Activated T-cell treated with anti-CD3 and anti-CD28 coated beads, Interleukin-2, amount 50 U/mL, for 72 hours (primary cell): ENCODE measurements at places on chromosomes 3 and 15.

DNA sequence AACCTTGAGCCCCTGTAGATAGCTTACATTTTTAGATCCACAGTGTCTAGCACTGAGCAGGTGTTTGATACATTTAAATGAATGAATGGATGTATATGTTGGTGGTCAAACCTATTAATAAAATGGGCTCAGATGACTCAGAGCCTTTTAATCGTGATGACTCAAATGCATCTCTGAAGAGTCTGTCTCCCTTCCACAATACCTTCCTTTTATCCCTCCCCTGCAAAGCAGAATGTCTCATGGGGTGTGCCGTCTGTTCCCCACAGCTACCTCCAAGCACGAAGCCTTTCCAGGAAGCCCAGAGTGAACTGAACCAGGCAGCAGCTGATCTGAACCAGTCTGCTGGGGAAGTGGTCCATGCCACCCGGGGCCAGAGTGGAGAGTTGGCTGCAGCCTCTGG lies 303.5 kb upstream of the TPM1 start:
- DNase-seq = no peak

DNA sequence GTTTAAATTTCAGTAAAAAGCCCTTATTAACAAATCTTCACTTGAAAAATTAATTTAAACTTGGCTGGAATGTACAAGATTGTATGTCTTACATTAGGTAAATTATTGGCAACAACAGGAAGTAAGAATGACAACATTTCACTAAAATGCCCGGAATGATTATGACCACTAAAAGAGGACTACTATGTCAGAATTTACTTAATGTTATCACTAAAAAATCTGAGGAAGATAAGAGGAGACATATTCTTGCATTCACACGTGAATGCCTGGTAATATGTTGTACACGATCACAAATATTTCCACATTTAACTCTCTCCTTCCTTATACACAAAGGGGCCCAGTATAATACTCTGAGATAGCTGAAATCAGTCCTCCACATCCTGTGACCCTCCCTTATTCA lies 29.7 kb downstream of the VGLL3 start:
- no peak for DNase-seq

- no peak for DNase-seq
Observed at GRCh38 chr3:133706033-133706432, 40.2 kb upstream of the TF start.

GRCh38 chr15:88512078-88512477 lies 34.4 kb downstream of the DET1 start:
- no peak for DNase-seq

DNA sequence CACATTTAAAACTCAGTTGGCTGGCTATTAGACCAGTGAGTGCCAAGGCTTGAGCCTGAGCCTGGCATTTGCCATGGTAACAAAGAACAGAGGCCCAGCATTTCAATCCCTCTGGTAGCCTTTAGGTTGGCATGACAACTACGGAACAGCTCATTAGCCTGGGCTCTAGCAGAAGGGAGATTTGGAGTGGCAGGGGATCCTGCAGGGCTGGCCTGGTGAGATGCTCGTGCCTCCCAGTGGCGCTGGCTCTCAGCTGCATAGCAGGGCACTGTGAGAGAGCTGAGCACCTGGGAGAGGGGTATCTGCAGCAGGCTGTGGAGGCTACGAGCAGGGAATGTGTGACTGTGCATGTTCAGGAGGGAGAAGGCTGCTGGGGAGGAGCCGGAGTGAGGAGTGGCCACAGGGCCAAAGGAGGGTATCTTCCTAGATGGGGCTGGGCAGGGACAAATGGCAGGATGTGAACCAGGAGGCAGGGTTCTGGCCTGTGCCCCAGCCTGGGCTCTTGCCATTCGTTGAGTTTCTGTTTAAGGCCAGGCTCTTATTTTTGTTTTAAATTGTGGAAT lies 5.6 kb upstream of the ABTB1 start:
- DNase-seq = no peak

- no peak for DNase-seq
Observed at GRCh38 chr3:58059349-58060321, 51.4 kb downstream of the FLNB start.

DNA sequence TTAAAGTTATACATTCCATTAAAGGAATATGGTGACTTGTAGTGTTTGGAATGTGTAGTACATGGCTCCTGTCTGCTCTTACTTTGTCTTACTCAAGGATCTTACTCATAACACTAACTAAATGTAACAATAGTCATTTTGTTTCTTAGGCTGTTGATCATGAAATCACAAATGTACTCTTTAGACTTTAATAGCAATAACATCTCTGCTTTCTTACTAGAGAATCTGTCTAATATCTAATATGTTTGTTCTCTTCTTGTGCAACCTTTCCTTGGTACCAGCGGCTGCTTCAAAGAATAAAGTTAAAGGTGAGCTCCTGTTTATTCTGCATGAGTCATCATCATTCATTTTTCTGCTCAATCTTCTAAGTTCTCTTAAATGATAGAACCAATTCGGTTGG lies 767.5 kb downstream of the CADM2 start:
- no peak for DNase-seq

DNA sequence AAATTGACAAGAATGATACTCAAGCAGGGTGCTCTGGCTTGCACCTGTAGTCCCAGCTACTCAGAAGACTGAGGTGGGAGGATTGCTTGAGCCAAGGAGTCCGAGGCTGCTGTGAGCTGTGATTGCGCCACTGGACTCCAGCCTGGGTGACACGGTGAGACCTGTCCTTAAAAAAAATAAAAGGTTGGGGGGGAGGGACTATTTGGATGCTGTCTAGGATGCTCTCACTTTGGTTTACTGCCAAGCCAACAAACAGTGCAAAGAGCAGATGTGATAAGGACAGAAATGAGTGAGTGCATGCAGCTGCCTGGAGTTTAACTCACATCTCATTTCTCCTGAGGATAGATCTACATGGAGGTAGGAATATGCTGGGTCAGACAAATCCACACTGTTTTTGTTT lies 130.0 kb downstream of the FRMD4B start:
- no peak for DNase-seq

DNA sequence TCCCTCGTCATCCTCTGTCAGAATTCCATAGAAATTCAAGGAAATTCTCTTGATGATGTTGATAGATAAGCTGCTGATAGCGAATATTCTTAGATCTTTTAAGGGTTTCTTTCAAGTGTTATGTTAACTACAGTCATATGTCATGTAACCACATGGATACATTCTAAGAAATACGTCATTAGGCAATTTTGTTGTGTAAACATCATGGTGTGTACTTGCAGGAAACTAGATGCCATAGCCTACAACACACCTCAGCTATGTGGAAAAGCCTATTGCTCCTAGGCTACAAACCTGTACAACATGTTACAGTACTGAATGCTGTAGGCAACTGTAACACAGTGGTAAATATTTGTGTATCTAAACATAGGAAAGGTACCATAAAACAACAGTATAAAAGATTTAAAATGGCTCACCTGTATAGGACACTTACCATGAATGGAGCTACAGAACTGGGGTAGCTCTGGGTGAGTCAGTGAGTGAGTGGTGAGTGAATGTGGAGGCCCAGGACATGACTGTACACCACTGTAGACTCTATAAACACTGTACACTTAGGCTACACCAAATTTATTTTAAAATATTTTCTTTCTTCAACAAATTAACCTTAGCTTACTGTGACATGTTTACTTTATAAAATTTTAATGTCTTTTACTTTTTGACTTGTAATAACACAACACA lies 34.6 kb downstream of the GLDN start:
- no peak for DNase-seq

- no peak for DNase-seq
Observed at GRCh38 chr3:88147261-88147660, 2.5 kb upstream of the C3orf38 start.

DNA sequence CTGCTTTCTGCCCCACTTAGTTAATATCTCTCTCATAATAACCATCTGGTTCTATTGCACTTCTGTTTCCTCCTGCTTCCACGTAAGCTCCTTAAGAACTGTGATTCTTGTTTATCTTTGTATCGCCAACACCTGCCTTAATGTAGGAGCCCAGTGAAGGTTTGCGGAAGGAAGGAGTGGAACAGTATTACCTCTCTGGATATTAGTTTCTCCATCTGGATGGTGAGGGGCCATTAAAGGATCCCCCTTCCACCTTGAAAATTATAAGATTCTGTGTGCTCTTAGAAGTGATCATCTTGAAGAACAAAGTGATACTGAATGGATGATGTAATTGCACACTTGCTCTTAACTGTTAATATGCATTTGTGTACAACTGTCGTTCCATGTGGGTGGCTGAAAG lies 2.2 kb downstream of the CHRNA5 start:
- no peak for DNase-seq

- DNase-seq = no peak
Observed at GRCh38 chr3:141311170-141311495, 57.2 kb upstream of the ZBTB38 start.

DNA sequence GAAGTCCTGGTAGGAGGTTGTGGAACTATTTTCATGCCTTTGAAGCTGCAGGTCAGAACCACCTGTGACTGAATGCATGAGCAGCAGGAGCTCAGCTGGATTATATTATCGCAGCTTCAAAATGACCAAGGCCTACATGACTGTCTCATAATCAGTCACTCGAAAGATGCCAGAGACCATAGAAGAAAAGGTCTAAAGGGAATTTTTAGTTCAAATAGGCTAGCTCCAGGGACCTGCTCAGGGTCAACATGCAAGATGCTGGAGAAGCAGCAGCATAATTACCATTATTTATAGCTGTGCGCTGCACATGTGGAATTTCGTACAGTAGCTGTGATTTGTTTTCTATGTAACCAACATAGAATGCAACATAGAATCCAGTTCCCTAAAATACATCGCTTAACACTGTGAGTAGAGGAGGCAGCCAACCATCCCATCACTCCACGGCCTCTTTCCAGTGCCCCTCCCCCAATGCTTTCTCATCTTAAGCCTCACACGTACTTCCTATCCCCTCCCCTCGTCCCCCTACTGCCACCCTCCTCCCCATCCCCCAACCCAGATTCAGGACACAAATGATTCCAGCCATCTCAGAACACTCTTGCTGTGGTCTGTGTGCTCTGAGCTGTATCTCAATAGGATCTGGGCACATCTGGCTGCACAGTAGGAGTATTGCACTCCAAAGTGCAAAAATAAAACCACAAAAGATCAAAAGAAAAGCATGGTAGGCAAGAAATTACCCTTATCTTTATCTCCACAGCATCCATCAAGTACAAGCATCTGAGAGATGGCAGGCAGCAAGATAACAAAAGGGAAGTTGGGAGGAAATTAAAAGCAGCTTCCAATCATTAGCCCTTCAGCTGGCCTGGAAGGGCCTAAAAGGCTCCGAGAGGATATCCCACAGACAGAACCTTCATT lies 352.8 kb upstream of the SEMA6D start:
- no peak for DNase-seq

GRCh38 chr3:11556851-11557644 lies 86.7 kb downstream of the VGLL4 start:
- DNase-seq = no peak

GRCh38 chr3:354432-354831 lies 157.9 kb downstream of the CHL1 start:
- peak; percentile 6 for DNase-seq

DNA sequence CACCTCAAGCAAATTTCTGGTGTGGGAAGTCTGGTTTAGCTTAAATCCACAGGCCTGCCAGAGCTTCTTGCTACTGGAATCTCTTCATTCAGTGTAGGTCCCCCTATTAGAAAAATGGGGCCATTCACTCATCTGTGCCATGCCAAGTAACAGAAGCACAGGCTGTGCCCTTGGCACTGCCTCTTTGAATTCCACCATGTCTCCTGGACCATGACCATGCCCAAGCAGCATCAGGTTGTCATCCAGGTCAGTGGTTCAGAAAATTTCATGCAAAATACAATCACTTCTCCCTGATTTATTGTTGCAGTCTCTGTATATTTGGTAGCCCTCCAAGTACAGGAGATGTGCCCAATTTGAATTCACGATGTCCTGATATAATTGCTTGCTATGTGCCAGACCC lies 602.1 kb upstream of the ZNF385D start:
- no peak for DNase-seq

DNA sequence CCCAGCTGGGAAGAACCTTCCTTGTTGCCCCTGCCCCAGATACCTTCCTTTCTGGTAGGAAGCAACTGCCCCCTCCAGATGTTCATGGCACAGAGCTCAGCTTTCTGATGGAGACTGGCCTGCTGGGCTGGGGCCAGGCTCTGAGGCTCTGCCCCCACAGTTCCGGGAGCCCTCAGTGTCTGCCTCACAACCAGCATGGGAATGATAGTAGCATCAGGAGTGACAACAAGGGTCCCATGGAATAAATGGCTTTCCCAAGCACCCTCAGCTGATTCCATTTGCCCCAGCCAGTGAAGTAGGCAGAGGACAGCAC lies 65.6 kb upstream of the IQSEC1 start:
- DNase-seq = no peak

DNA sequence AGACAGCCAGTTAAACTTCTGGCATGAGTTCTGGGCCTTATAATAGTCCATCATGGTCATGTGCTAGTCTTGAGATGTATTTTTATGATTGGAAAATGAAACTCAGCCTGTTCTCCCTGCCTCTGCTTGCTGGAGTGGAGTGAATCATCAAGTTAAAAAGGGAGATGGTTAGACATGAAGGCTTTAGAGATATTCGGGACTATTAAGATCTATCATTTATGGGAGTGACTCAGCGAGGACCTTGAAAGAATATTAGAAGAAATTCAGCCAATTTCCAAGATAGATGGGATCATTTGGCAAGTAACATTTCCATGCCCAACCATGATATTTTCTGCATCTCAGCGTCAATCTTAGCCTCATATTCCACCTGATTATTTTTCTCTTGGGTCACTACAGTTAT lies 79.8 kb downstream of the AGBL1 start:
- no peak for DNase-seq

DNA sequence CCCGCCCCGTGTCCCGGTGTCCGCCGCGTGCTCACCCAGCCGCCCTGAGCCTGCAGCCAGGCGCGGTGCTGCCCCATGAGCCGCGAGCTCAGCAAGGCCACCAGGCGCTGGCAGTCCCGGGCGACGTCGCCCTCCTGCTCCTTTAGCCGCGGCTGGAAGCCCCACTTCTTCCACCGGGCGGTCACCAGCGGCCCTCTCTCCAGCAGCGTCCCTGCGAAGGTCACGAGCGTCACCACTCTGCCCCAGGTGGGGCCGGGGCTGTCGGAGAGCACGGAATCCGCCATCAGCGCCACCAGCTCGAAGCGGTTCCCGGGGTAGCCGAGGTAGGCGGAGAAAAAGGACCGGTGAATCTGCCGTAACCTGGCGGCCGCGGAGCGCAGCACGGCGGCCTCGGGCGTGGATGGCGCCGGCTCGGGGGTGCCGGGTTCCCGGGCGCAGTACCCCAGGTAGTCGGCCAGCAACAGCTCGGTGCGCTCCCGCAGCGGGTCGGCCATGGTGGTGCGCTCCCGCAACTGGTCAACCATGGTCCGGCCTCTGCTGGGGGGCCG lies 298 bp downstream of the BCL2L10 start:
- DNase-seq = peak; percentile 45

- DNase-seq = no peak
Observed at GRCh38 chr15:80482696-80483095, 78.5 kb downstream of the ARNT2 start.

- DNase-seq = no peak
Observed at GRCh38 chr15:76187163-76187562, 124.1 kb downstream of the ETFA start.

DNA sequence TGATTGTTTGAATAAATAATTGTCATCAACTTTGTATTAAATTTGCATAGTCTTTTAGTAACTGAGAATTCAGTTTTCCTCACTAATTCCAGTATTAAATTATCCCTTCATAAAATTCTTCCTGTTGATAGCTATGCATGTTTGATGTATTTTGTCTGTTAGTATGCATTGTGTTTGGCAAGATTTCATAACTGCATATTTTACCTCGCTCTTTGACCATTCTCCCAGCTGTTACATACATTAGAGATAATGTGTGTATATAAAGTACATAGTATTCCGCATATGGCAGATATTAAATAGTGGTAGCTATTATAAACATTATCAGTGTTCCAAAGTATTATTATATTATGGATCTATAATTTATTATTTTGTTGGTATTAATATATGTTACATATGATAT lies 10.6 kb upstream of the NFKBIZ start:
- no peak for DNase-seq
